ENCODE measurements at places on chromosomes 1 and 21. TPM values are rescaled to one million over a fixed set of nuclear protein-coding genes. Genes with fewer than 3 reads are reported as not detected.

Gene ESRRG
- total RNA-seq = 0.34 TPM

Gene LCE2A
- total RNA-seq = not detected

Gene HSD3B1
- total RNA-seq = not detected

Gene HCN3
- 3.8 TPM for total RNA-seq

Gene DMAP1
- 47.3 TPM for total RNA-seq

Gene TNNI3K
- 1.4 TPM for total RNA-seq

Gene MARCKSL1
- 184 TPM for total RNA-seq

Gene TSSK3
- total RNA-seq = not detected

Gene LRRC38
- total RNA-seq = 1.6 TPM

DNA sequence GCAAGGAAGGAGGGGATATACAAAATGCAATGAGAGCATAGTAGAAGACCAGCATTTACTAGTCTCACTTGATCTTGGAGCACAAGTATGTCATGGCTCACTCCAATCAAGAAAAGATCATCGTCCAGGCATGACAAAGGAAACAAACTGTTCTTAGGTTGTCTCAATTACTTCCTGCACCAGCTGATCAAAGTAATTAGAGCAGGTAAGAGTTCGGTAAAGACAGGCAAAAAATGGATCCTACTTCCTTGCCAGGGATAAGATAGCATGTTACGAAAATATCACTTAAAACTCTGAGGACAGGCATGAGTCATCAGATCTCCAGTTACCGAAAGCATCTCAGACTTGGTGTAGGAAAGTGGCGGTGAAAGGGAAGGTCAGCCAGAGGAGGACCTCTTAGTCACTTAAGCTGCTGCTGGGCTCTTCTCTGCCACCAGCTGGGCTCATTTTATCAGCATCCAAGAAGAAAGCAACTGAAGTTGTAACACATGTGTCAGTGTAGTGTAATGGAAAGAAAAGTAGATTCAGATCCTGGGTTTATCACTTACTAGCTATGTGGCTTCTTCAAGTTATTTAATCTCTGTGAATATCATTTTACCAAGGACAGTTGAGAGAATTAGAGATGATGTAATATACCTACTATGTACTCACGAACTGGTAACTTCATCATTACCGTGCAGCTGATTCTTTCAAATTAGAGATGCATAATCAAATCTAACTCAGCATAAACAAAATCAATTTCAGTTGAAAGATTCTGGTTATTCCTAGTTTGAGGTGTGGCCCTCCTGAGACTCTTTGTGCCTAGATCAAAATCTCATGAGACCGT, 46.8 kb downstream of the XCL1 start:
- no peak for DNase-seq

- DNase-seq = no peak
Measured at GRCh38 chr1:42133809-42134526, 19.2 kb upstream of the GUCA2B start.

GRCh38 chr21:30216041-30216723, at the start of gene CLDN8:
Gene CLDN8, minus strand, starts transcription at chr21:30216097. Its CDS starts 172 bp downstream, at chr21:30215925.
- DNase-seq = no peak

- DNase-seq = no peak
Measured at GRCh38 chr21:9758888-9759287, 762.5 kb upstream of the TPTE start.

- DNase-seq = no peak
Measured at GRCh38 chr1:162216604-162217003, 147.1 kb downstream of the NOS1AP start.

DNA sequence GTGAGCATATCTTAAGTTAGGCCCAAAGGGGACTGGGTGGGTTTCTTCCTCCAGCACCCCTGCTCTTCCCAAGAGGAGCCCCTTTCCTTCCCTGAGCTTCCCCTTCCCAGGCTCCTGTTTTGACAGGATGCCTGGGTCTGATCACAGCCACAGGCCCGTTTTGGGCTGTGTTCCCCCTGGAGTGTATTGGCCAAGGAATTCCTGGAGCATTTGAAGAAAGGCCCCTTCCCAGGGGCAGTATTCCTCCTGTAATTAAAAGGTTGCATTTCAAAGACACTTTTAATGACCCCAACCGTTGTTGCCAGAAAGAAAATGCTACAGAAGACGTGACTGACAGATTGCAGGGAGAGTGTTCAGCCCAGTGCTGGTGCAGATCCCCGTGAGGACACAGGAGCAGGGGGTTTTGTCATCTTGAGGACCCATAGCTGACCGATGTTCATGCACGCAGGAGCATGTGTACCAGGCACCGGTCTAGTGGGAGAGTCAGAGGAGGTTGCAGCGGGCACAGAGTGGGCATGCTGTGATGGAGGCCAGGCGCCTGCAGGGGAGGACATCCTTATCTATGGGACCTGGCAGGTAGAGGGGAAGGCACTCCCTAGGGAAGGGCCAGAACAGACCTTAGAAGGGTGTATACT, 19.3 kb upstream of the LBR start:
- DNase-seq = no peak

DNA sequence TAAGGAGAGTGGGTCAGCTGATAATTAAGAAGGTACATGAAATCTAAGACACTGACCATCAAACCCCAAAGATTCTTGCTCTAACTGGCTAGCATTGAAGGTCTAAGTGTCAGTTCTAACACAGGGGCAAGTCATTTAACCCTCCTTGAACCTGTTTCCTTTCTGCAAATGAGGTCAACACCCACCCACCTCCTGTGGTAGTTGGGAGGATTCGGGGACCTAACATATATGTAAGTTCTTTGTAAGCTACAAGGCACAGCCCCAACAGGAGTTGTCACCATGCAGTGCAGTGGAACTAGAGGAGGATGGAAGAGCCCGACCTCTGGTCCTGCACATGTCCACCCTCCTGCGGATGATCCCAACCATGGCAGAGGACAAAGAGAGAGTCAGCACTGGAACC, 2.4 kb downstream of the NUDT17 start:
- no peak for DNase-seq

DNA sequence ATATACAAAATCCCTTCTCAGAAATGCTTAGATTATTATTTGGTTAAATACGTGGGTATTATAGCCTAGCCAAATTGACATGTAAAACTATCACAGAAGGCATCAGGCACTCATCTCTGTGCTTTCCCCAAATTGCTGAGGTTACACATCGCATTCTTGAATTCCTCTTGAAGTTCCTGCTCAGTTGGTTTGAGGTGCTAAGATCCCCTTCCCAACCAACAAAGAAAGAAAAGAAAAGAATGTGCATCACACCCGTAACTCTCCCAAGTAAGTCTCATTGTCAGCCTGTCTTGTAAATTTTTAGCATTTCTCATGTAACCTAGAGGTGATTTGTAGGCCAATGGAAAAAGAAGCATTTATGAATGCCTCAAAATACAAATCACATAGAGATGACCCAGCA, 539.2 kb upstream of the PRMT6 start:
- DNase-seq = no peak

- DNase-seq = no peak
Measured at GRCh38 chr1:153503766-153504165, 32.0 kb downstream of the S100A6 start.

DNA sequence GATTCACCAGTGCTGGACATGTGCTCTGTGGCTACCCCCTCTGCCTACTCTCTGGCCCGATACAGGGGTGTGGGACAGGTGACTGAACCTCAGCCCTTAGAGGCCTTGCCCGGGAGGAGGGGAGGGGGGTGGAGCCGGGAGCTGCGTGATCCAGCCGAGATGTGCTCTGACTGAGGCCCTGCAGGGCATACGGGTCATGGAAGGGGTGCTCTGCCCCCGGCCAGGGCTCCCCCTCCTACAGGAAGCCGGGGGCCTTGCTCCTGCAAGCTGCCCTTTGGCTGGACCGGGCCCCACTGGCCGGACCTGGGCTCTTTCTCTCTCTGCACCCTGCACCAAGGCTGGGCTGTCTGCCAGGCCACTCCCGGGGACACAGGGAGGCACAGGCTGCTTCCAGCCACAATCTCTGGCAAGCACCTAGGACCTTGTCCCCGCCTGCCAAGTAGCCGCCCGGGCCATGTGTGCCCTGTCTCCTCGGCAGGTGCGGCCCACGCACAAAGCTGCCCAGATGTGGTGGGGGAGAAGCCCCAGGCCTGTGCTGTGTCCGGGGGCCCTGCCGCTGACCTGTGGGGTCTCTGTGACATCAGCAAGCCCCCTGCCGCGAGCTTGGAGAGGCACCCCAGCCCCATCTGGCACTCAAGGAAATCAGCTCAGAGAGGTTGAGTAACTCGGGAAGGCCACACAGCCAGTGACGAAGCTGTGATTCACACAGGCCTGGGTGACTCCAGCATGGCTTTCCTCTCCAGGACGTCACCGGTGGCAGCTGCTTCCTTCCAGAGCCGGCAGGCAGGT, 1.5 kb downstream of the SCNN1D start:
- no peak for DNase-seq

DNA sequence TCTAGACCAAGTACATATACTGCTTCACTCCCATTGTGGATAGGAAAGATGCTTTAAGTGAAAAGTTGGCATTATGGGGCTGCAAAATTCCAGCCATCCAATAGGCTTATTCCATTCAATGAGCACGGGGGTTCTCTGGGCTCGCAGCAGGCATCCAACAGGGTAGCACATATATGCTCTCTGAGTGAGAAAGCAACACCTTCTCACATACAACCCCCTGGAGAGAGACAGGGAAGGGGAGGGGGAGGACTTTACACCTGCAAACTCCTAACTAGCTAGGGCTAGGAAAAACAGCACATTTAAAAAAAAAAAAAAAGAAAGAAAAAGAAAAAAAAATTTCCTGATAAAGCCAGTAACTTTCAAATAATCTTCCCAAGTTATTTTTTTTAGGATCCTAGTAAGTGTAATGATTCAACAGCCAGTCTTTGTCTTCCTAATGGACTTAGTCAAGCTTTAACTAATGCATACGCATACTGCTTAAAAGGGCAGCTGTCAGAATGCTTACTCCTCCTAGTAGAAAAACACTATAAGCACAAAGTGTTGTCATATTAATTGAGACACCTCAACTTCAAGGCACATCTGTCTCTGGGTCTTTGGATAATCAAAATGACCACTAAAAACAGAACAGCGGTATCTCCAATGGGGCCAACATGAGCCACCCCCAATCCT, 18.7 kb downstream of the PSMB2 start:
- DNase-seq = no peak

- no peak for DNase-seq
Measured at GRCh38 chr1:206472024-206472423, 1.7 kb downstream of the IKBKE start.

DNA sequence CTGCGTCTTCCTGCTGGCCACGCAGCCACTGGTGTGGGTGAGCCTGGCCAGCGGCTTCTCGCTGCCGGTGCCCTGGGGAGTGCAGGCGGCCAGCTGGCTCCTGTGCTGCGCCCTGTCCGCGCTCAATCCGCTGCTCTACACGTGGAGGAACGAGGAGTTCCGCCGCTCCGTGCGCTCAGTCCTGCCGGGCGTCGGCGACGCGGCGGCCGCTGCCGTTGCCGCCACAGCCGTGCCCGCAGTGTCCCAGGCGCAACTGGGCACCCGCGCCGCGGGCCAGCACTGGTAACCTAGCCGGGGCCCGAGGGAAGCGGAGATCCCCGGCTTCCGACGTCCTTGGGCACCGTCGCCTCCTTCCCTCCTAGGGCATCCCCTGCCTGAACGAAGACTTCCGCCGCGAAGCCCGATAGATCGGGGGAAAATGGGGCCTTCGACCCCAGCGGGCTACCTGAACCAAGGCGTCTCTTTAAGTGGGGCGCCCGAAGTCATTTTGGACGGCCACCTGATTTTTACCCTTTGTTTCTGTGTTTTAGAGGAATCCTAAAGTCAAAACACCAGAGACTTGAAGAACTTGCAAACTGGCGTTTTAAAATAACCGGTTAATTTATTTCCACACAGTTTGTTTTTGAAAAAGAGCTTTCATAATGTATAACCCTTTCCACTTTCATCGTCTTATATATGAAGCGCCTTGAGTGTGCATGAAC, 2.0 kb downstream of the GPR88 start:
- DNase-seq = no peak

DNA sequence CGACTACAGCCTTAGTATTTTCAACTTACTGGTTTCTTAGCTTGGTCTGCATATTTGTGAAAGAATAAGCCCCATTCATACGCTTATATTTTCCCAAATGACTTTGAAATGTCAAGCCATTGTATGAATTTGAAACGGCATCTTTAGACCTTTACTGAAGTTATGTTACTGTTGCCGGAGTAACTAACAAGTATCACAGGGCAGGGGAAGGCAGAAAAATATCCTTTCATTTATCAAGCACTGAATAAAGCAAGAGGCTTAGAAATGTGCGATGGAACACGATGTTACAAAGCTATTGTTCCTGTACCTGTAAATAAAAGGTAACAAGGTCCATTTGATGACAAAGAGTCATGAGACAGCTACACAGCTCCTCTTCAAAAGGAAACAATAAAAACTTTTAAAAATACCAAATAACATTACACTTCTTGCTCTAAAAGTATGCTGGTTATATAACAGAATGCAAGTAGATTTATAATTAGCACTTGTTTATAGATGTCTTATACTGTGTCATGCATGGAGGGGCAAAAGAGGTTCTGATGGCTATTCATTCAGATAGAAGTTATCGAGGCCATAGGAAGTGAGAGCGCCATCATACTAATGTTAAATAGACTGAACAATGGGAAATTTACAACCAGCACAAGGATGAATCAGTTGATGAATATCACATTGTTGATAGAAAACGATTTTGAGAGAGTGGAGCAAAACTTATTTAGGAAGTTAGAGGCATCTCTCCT, 322.6 kb downstream of the RGS7 start:
- DNase-seq = no peak

DNA sequence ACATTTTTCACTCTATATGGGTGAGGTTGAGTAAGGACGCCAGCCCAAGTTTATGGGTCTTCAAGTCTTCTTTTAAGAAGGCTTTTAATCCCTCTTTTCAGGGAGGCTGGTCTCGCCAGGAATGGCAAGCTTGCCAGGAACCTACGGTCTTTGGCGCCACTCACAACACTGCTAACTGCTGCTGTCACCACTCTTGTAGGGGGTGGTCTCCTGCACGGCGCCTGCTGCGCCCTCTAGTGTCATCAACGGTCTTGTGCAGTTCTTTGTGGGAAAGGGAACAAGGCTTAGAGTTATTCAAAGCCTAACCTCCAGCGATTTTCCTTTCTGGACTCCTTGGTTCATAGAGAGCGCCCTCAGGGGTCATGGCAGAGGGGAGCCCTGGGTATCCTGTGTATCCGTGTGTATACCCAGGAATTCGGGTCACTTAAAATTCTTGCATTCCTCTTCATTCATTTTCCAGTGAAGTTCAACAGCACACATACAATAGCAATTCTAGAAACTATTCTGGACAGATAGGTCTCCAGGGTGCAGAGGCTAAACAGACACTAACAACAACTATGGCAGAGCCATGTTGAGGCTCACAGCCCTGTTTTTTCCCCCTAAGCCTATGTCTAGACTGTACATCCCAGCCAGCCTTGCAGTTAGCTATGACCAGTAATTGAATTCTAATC, 392.8 kb upstream of the CAMK1G start:
- no peak for DNase-seq

DNA sequence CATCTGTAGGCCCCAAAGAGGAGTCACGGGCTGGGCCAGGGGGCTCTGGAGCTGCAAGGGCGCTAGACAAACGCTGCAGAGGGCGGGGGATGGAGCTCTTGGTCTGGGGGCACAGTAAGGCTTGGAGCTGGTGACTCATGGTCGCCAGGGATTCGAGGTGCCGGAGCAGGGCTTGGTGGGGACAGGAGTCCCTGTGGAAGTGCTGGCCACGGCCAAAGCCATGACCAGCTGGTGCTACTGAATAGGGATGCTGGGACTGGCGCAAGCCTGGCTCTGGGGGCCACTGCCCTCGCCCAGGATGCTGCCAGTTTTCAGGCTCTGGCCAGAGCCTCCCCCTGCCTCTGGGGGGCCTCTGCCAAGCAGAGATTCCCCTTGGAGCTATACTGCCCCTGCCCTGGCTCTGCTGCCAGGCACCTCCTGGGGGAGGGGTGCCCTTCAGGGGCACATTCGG, 25.2 kb downstream of the SPOCD1 start:
- no peak for DNase-seq

All from kidney epithelial cell (primary cell).